ENCODE measurements at places on chromosomes 1 and 21. TPM values are rescaled to one million over a fixed set of nuclear protein-coding genes. Genes with fewer than 3 reads are reported as not detected.

Gene SLFNL1
- polyA plus RNA-seq: 0.21 TPM

Gene LMOD1
- 11.5 TPM for polyA plus RNA-seq

Gene PCBP3
- polyA plus RNA-seq: 10.5 TPM

Gene MCOLN3
- 0.68 TPM for polyA plus RNA-seq

Gene SMG5
- 14.9 TPM for polyA plus RNA-seq

Gene PTPRU
- polyA plus RNA-seq: 1.7 TPM

Gene ACTL8
- not detected for polyA plus RNA-seq

Gene CACNA1E
- 0.09 TPM for polyA plus RNA-seq

Gene CTSS
- polyA plus RNA-seq: 181 TPM

Gene RXFP4
- 0.06 TPM for polyA plus RNA-seq

Gene SH2D1B
- polyA plus RNA-seq: 0.98 TPM

Gene SPRR2F
- polyA plus RNA-seq: not detected

Gene MECR
- 17.8 TPM for polyA plus RNA-seq

Gene KMO
- polyA plus RNA-seq: 14.9 TPM
